ENCODE measurements at places on chromosomes 1 and 21.
A peak's percentile ranks its signal among the peaks of the same experiment; 100 is the strongest.

DNA sequence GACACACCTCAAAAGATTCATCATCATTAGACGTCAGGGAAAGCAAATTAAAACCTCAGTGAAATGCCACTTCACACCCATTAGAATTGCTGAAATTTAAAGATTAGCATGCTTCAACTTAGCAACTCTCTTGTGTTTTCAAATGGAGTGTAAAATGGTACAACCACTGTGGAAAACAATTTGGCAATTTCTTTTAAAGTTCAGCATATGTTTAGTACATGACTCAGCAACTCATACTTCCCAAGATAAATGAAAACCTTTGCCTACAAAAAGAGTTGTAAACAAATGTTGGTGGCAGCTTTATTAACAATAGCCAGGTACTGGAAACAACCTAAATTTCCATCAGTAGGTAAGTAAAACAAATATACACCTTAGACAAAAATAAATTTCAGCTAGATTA is 42.7 kb downstream of the ST3GAL3 start:
- no peak for DNase-seq

DNA sequence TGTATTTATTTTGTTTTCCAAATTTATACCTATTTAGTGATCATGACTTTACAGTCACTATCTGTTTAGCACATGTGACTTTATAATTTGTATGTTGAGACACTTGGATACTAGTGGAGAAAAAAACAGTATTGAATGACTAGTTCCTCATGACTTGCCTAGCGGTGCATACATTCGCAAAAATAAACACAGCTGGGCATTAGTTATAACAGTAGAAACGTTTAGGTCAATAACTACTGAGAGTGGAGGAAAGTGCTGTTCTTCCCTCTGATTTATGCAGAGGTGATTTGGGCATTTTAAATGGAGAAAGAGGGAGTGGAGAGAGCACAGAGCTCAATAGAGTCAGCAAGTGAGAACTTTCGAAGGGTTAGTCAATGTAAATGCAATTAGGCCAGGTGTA is 1679.0 kb upstream of the B3GALT2 start:
- DNase-seq, result no peak

DNA sequence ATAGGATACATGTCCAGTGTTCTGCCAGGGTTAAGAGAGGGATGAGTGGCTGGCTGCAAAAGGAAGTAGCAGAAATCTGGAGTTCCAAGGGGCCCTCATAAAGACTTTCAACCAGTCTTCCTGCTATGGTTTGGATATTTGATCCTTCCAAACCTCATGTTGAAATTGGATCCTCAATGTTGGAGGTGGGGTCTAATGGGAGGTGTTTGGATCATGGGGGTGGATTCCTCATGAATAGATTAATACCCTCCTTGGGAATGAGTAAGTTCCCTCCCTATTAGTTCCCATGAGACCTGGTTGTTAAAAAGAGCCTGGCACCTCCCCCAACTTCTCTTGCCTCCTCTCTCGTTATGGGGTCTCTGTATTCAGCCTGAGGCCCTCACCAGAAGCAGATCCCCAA is 10.1 kb upstream of the GNG12 start:
- DNase-seq, result no peak

DNA sequence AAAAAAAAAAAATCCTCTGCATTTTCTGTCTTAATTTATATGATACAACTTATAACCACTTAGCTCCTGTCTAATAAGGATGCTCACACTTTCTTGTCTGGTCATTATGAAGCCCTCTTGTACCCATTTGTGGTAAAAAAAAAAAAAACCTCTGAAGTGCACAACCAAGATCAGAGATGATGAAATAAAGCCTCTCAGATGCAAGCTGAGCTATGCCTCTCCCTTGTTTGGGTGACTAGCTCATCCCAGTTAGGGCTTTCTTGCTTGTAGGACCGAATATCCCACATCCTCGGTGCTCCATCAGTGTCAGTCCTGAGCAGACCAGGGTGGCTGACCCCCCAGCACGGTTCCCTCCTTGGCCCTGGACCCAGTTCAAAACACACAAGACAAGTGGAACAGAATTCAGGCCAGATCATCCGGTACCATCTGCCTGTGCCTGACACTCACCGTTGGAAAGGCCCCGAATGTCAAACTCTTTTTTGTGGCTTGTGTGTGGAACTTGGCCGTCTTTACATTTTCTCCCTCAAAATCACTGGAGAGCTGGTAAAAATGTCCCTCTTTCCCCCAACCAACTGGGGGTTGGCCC is 6.3 kb upstream of the SELENON start:
- DNase-seq, result no peak

DNA sequence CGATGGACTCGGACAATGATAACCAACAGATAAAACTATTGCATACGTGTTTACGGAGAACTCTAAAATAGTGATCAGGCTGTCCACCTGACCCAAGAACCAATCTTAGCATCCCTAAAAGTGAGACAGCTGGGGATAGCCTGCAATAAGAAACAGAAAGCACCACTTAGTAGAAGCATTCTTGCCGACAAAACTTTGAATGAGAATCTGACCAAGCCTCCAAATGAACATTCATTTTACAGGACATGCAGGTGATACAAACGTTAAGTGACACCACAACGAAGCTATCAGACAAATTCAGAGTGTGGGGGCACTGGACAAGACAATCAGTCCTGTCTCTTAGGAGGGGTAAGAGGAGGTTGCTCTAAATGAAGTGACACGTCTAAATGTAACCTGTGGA is 1.2 kb downstream of the PSMG1 start:
- no peak for DNase-seq

DNA sequence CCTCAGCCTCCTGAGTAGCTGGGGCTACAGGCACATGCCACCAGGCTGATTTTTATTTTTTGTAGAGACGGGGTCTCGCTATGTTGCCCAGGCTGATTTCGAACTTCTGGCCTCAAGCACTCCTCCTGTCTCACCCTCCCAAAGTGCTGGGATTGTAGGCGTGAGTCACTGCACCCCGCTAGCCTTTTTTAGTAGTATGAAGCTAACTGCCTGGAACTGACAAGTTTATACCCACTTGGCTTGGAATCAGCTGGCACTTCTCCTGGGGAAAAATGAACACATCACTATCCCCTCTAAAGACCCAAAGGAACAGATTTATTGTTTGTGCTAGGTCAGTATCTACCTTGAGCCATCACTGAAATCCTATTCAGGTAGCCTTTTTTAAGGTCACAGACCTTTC is 19.0 kb downstream of the TMEM63A start:
- no peak for DNase-seq

DNA sequence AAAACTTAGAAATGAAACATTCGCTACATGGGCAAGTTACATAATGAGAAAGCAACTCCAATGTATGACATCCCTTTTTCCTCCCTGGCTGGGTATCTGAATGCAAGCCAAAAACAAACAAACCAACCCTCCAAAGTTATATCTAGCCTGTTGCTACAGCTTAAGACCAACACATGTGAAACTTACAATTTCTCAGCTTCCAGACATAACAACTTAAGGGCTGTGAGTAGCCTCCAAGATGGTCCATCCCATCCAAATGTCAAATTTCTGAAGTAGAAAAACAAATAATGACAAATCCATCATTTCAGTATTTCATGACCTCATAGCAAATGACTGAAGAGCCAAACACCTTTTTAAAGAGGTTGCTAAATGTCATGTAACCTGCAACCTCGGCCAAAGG is 19.9 kb downstream of the SETD4 start:
- DNase-seq, result no peak

DNA sequence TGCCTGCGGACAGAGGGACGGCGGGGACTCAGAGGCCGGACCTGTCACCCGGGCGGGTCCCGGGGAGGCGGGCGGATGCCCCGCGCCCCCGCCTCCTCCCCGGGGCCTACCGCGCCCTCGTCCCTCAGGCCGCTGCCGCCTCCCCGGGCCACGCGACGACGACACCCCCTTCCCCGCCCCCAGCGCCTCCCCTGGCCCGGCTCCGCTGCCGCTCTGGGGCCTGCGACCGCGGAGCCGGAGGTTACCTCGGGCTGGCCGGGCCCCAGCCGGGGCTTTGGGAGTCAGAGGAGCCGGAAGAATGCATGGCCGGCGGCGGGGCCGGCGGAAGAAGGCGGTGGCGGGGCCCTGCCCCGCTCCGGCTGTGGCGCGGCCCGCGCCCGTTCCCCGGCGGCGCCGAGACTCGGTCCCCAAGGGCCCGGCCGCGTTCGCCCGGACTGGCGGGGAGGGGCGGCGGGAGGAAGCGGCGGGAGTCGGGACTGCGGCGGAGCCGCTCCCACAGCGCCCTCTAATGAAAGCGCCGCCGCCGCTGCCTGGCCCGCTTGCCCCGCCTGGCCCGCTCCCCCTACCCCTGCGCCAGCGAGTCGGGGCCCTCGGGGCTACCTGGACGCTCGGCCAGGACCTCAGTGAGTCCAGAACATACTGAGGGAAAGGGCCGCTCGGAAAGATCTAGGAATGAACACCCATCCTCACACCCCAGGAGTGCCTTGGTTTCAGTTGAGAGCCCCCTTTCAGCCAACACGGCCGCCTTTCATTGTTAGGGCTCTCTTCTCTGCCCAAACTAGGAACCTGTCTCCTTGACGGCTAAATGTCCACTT is at the start of gene LPGAT1:
Gene LPGAT1 (minus strand): TSS at position 436 of the 815 bp plus-strand sequence. CDS start 1,467 bp downstream, outside the sequence.
- DNase-seq, result peak; percentile 66

- DNase-seq, result no peak
Measured at GRCh38 chr21:36647279-36648093, 51.4 kb upstream of the SIM2 start.

GRCh38 chr1:238710697-238711096 is 675.7 kb upstream of the CHRM3 start:
- DNase-seq, result no peak

DNA sequence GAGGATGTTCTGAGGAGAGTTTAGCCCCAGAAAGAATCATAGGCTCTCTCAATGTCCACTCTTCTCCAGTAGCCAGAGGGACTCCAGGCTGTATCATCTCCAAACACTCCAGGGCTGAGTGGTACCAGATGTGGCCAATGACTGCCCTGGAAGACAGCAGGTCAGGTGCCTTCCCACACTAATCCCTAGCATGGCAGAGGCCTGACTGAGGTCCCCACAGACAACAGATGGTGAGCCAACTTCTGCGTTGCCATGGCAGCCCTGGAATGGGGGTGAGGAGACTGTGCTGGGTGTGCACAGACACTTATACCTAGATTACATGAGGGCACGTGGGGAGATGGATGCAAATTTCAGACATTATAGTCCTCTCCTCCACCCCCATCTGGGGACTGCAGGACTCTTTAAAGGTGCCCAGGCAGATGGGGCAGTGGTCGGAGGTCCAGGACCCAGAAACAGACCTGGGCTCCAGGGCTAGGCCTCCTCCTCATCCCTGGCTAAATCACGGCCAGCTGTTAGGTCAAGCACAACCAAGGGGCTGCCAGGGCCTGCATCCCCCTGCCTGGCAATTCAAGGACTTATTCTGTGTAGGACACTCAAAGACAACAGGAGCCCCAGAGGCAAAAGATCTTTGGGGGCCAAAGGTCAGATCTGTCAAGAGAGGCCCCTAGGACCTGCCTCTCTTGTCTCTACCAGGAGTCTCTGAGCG is 42.9 kb downstream of the CAMK2N1 start:
- DNase-seq, result no peak

- no peak for DNase-seq
Measured at GRCh38 chr1:213876531-213876930, 111.2 kb upstream of the PROX1 start.

GRCh38 chr1:14167884-14168283 is 430.6 kb upstream of the KAZN start:
- DNase-seq, result no peak

DNA sequence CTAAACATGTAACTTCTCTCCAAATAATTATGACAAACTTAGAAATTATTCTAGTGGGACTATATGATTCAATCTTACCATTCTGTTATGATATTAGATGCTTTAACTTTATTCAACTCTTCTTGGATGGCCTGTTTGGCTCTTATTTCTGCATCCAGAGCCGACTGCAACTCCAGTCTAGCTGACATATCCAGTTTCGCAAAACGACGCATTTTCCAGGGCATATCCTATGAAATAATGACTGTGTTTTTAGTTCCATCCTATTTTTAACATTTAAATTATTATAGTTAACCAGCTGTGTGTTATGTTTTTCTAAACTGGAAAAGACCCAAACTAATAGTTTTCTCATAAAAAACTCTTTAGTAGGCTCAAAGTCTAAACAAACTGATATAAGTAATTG is 133.7 kb downstream of the COQ8A start:
- DNase-seq, result no peak

- DNase-seq, result no peak
Measured at GRCh38 chr1:241115784-241116183, 241.2 kb downstream of the RGS7 start.

DNA sequence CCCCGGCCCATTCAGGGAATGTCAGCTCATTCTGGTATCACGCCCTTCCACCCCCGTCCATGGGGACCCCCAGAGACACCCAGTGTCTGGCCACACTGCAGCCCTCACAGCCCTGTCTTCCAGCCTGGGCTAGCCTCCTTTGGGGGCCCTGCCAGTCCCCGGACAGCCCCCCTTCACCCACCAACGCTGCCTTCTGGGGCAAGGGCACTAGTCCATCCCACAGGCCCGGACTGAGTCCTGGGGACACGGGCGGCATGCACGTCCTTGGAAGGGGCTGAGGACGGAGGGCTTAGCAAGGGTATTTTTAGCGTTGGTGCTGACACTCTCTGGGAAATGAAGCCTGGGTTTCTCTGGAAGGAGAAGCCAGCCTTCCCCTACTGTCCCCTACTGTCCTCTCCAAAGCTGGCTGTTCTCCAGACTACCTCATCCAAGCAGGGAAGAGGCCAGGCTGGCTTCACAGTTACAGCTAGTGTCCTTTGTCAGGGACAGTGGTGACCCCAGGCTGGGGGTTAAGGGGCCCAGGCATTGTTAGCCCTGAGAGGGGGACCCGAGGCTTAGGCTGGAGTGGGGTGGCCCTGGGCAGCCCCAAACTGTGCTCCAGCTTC is 39.5 kb downstream of the COQ8A start:
- no peak for DNase-seq

DNA sequence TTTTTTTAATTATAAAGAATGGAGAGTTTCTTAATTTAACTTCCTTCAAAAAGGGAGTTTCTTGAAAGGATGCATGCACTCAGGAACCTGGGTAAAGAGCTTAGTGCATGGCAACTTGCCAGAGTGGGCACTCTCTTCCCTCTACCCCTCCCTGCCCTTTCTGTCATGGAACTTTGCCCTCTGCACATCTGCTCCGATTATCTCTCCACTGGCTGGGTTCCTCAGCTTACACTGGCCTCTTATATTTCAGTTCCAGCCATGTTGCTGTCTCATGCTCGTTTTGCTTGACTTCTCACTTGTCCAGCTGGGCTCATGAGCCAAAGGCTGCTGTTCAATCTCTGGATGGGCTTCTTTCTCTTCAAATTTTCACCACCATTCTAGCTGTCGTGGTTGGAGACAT is 87.0 kb downstream of the NCAM2 start:
- DNase-seq, result no peak

GRCh38 chr21:45533846-45534635 is 8.2 kb downstream of the SLC19A1 start:
- DNase-seq, result no peak

GRCh38 chr1:18314399-18314798 is 166.3 kb upstream of the KLHDC7A start:
- DNase-seq, result no peak

DNA sequence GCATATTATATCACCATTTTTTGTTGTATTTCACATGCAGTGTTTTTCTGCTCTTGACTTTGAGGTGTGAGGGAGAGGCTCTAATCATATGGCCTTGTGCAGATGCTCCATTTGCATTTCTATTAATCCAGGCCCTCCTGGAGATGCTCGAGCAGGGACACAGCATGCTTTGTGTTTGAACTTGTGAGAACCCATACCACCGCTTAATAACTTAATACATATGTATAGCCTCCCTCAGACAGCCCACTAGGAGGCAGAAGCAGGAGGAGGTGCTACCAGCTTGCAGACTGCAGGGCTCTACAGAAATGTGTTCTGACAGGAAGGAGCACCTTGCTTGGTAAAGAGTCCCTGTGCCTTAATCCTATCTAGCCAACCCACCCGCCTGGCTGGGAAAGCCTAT is 155.2 kb downstream of the BARHL2 start:
- peak; percentile 46 for DNase-seq
